NCI-H345 (cell line): ENCODE measurements at places on chromosomes 1 and 21.

- DNase-seq = no peak
Measured at GRCh38 chr1:165168467-165168866, 188.0 kb downstream of the LMX1A start.

- no peak for DNase-seq
Measured at GRCh38 chr1:227901906-227902640, 45.7 kb downstream of the WNT9A start.

DNA sequence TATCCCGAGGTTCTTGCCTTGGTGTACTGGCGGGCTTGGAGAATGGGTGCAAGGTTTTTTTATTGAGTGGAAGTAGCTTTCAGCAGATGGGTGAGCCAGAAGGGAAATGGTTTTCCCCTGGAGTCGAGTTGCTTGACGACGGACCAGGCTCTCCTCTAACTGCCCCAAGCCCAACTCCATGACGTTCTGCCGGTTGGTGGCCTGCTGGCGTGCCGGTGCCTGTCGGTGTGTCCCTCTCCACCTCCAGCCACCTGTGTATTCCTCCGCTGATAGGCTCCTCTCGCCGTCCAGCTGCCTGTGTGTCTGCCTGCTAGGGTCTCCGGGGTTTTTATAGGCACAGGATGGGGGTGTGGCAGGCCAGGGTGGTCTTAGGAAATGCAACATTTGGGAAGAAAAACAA is 34.3 kb upstream of the PTGFRN start:
- DNase-seq = no peak

GRCh38 chr21:29315131-29315749 is 16.5 kb downstream of the BACH1 start:
- no peak for DNase-seq

DNA sequence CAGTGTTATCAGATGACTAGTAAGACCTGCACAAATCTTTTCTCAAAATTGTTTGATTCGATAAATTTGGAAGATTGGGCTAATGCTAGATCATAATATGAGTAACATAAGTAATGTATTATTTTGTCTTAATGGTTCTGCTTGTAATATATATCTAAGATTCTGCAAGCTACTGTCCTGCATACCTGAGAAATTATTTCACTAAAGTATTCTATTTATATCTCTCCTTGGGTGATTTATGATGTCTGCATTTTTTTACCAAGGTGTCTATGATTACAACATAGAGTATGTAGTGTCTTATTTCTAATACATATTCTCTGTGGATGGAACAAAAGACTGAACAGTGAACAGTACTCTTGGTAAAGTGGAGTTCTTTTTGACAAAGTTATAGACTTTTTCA is 166.6 kb downstream of the CLEC20A start:
- no peak for DNase-seq
